Chondrocyte (in vitro differentiated cells): ENCODE measurements at places on chromosomes 6 and 20. TPM values are rescaled to one million over a fixed set of nuclear protein-coding genes. Genes with fewer than 3 reads are reported as not detected.

Gene ISM1
- 0.31 to 1.2 TPM (median 0.97 TPM) in 3 replicates for total RNA-seq

Gene ZGPAT
- 19.2 to 25.6 TPM (median 20.6 TPM) in 3 replicates for total RNA-seq

Gene TFAP2B
- total RNA-seq: 6.4 to 16.7 TPM (median 14.8 TPM) in 3 replicates

Gene OTOR
- not detected in 3 replicates for total RNA-seq

Gene ARMC12
- 1.8 to 1.9 TPM (median 1.8 TPM) in 3 replicates for total RNA-seq

Gene SLC13A3
- 2.5 to 2.8 TPM (median 2.8 TPM) in 3 replicates for total RNA-seq

Gene C6orf163
- total RNA-seq: 1.2 to 3.3 TPM (median 1.7 TPM) in 3 replicates

Gene ANGPT4
- total RNA-seq: 0.12 TPM in 1 of 3 replicates, not detected in the others

Gene TRDN
- not detected in 3 replicates for total RNA-seq

Gene HEY2
- 17.6 to 43.0 TPM (median 41.2 TPM) in 3 replicates for total RNA-seq

Gene CRISP3
- not detected in 3 replicates for total RNA-seq

Gene VGLL2
- not detected in 3 replicates for total RNA-seq

Gene RBM24
- 10.1 to 13.1 TPM (median 10.8 TPM) in 3 replicates for total RNA-seq

Gene RRAGD
- total RNA-seq: 8.9 to 18.8 TPM (median 17.9 TPM) in 3 replicates

Gene PPP1R3G
- total RNA-seq: 0.56 to 2.6 TPM (median 2.2 TPM) in 3 replicates

Gene CLIC5
- total RNA-seq: not detected in 3 replicates

Gene TLDC2
- not detected in 3 replicates for total RNA-seq

Gene LRP11
- total RNA-seq: 61.4 to 81.7 TPM (median 61.9 TPM) in 3 replicates

Gene REM1
- not detected in 3 replicates for total RNA-seq

Gene PTCRA
- not detected in 3 replicates for total RNA-seq

Gene CUTA
- total RNA-seq: 204 to 241 TPM (median 218 TPM) in 3 replicates

Gene PLN
- 0.18 TPM in 1 of 3 replicates, not detected in the others for total RNA-seq

Gene F13A1
- total RNA-seq: 0.94 to 2.9 TPM (median 2.7 TPM) in 3 replicates

Gene TRMT11
- total RNA-seq: 12.0 to 21.0 TPM (median 15.4 TPM) in 3 replicates

Gene LY6G6F
- total RNA-seq: not detected in 3 replicates

Gene CDH26
- not detected in 3 replicates for total RNA-seq

Gene PKIB
- total RNA-seq: 42.1 to 50.9 TPM (median 44.3 TPM) in 3 replicates

Gene SCRT2
- total RNA-seq: not detected in 3 replicates

Gene NEURL2
- 1.8 to 3.0 TPM (median 2.7 TPM) in 3 replicates for total RNA-seq

Gene CST4
- total RNA-seq: not detected in 3 replicates

Gene CRIP3
- total RNA-seq: 0.47 to 0.94 TPM (median 0.72 TPM) in 3 replicates

Gene DEFB123
- not detected in 3 replicates for total RNA-seq

Gene GABRR1
- total RNA-seq: not detected in 3 replicates

Gene RSPO3
- total RNA-seq: 0.21 to 18.1 TPM (median 0.22 TPM) in 3 replicates

Gene RPP40
- total RNA-seq: 6.0 to 6.8 TPM (median 6.2 TPM) in 3 replicates

Gene MMP24
- 1.1 to 2.6 TPM (median 2.4 TPM) in 3 replicates for total RNA-seq

Gene RNGTT
- total RNA-seq: 11.8 to 18.4 TPM (median 13.1 TPM) in 3 replicates

Gene COX7A2
- total RNA-seq: 302 to 311 TPM (median 303 TPM) in 3 replicates

Gene GRM1
- total RNA-seq: not detected in 3 replicates
